Activated naive CD8-positive, alpha-beta T cell treated with anti-CD3 and anti-CD28 coated beads, Interleukin-2, amount 50 U/mL, for 24 hours (primary cell): ENCODE measurements at places on chromosomes 11 and 22.

- no peak overlapping the region for H3K4me3 ChIP-seq
- no peak for DNase-seq
- peaks cover 10% of the 10 kb centered on the region for H3K4me1 ChIP-seq
- H3K36me3 ChIP-seq: peaks cover 6% of the 10 kb centered on the region
Measured at GRCh38 chr11:10878408-10879214, 20.8 kb upstream of the ZBED5 start.

- no peaks in the 10 kb centered on the region for H3K27me3 ChIP-seq
- DNase-seq: no peak
- H3K27ac ChIP-seq: no peak overlapping the region
- H3K36me3 ChIP-seq: no peaks in the 10 kb centered on the region
- no peaks in the 10 kb centered on the region for H3K4me1 ChIP-seq
Measured at GRCh38 chr11:83656796-83657330, 370.7 kb upstream of the CCDC90B start.

GRCh38 chr11:59801160-59801706 lies 9.3 kb downstream of the MRPL16 start:
- H3K4me3 ChIP-seq: no peak overlapping the region
- no peaks in the 10 kb centered on the region for H3K4me1 ChIP-seq
- peaks cover 2% of the 10 kb centered on the region for H3K36me3 ChIP-seq
- H3K27me3 ChIP-seq: no peaks in the 10 kb centered on the region

DNA sequence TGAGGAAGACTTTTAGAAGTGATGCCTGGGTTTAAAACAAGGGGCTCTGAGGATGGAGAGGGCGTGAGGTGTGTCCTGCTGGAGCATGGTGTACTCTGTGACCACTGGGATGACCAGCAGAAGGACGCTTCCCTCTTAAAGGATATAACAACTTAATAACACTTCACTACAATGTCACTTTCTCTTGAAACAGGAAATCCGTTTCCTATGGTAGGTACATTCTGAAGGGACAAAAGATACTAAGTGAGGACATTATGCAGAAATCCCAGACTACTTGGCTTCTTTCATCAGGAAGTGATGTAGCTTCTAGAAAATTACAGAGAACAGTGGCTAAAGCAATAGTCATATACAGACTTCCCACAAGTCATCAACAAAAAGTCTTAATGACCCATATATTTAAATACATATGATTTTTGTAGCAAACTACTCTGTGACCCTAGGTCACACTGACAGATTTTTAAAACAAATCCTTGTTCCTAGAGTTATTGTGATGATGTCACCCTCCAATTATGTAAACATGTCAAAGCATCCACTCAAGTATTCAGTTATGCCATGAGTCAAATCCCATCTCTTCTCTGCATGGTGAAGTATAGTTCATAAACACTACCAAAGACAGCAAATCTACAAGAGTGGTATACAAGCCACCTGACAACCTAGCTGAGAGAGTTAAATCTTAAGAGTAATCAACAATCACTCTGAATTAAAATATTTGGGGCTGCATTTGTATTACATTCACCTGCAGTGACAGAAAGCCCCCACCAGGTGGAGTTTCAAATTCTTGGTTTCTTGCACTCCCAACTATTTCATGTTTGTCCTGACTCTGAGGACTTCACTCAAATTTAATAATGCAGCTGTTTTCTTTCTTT lies 32.8 kb downstream of the PITPNB start:
- no peak overlapping the region for H3K4me3 ChIP-seq
- H3K27ac ChIP-seq: peak overlapping the region; percentile 1
- peak; percentile 32 for DNase-seq
- H3K4me1 ChIP-seq: no peaks in the 10 kb centered on the region
- no peaks in the 10 kb centered on the region for H3K27me3 ChIP-seq

DNA sequence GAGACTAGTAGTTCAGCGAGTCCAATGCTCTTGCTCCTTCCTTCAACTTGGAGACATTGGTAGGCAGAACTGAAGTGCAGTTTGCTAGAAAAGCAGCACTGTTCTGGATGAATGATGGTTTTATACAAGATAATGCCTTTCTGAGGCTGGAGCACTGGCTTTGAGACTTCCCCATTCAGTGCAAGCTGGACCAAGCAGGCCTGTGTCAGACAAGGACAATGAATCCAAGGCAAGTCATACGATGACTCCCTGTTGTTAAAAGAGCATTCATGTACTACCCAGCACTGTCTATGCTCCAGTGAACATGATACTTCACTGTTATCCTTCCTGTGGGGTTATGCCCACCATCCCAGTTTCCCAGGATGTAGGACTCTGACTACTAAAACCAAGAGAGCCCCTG lies 242.3 kb upstream of the RAG2 start:
- H3K4me1 ChIP-seq: no peaks in the 10 kb centered on the region
- no peak overlapping the region for H3K4me3 ChIP-seq
- DNase-seq: no peak
- H3K27me3 ChIP-seq: peaks cover 5% of the 10 kb centered on the region

DNA sequence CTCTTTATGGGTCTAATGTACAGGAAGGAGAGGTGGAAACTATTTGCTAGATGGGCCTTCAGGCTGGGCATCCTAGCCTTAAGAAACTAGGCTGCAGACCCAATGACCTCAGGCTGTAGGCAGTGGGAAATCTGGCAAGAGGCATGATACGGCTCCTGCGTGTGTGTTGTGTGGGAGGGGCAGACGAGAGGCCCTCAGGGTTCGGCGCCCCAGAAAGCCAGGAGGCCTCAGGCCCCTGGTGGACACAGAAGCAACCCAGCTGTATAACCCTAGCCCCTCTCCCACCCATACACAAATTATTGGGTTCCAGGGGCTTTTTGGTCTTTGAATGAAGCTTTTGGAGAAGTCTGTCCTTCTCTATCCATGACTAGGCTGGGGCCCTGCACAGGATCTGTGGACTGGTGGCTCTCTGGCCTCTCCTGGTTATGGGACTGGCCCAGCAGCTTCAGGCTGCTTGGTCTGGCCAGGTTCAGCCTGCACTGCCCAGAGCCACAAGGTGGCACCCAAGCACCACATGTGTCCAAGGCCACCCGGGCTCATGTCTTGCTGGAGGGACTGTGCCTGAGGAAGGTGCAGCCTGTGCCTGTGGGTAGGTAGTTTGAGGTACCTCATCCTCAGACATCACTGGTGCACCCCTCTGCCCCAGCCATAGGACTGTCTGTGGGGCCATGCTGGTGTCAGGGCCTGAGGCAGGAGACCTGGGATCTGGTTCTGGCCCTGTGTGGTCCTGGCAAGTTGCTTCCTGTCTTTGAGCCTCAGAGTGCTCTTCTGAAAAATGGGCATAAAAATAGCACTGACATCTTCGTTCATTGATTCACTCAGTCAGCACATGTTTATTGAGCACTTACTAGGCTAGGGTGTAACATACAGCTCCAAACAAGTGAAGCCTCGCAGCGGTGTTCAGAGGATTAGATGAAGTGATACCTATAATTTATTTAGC lies 87.5 kb downstream of the RRM1 start:
- peaks cover 11% of the 10 kb centered on the region for H3K27me3 ChIP-seq
- H3K4me1 ChIP-seq: peaks cover 2% of the 10 kb centered on the region
- no peak overlapping the region for H3K27ac ChIP-seq

GRCh38 chr22:25783856-25784255 lies 41.9 kb downstream of the MYO18B start:
- no peak for DNase-seq
- H3K4me1 ChIP-seq: no peaks in the 10 kb centered on the region
- H3K27ac ChIP-seq: no peak overlapping the region

- H3K27me3 ChIP-seq: no peaks in the 10 kb centered on the region
- peaks cover 26% of the 10 kb centered on the region for H3K36me3 ChIP-seq
- H3K27ac ChIP-seq: no peak overlapping the region
- no peaks in the 10 kb centered on the region for H3K4me1 ChIP-seq
- no peak for DNase-seq
Measured at GRCh38 chr11:121613724-121614123, 161.0 kb upstream of the SORL1-AS1 start.

DNA sequence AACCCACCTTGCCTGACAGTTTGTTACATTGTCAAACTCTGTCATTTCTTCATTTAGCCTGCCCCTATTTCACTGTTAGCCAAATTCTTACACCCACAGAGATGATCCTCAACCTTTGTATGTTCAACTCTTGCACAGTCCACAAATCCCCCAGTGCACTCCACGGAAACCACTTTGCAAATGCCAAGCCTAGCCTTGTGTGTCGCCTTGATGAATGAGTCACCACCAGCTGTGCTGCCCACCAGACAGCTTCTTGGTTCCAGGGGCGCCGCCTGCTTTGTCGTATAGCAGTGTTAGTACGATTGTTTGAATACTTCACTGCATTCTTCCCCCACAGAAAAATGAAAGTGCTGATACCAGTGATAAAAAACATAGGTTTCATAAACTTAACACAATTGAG lies 686.3 kb downstream of the NTM start:
- H3K4me3 ChIP-seq: no peak overlapping the region
- H3K27me3 ChIP-seq: no peaks in the 10 kb centered on the region
- no peaks in the 10 kb centered on the region for H3K36me3 ChIP-seq
- no peaks in the 10 kb centered on the region for H3K4me1 ChIP-seq
- no peak overlapping the region for H3K27ac ChIP-seq
- no peak for DNase-seq
